AG10803 (cell line): ENCODE measurements at places on chromosomes 2 and 18.

DNA sequence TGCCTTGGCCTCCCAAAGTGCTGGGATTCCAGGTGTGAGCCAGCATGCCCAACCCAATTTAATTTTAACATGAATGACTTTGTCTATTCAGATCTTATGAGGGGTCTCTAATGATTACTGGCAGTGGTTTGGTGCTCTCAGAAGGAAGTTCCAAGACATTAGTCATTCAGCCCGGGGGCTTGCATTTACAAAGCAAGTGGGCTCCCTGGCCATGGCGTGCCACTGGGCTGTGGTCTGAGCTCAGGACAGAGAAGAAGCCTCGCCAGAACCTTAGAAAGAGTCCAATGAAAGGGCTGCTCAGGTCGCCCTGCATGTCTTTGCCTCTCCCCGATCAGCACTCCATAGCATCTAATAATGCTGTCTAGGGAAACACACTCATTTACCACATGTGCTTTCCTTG lies 182.6 kb upstream of the CHAC2 start:
- no peak for DNase-seq

GRCh38 chr2:234974501-234975385 lies 22.9 kb downstream of the SH3BP4 start:
- DNase-seq = peak; percentile 90

- DNase-seq = no peak
These were observed 42.0 kb downstream of the PKP4 start for GRCh38 chr2:158498749-158499136.

DNA sequence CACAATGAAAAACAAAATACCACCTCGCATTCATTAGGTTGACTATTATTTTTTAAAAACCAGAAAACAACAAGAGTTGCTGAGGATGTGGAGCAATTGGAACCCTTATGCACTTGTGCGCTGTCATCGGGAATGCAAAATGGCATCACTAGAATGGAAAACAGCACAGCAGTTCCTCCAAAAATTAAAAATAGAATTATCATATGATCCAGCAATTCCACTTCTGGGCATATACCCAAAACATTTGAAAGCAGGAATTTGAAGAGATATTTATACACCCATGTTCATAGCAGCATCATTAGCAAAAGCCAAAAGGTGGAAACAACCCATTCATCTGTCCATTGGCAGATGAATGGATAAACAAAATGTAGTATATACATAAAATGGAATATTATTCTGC lies 11.9 kb upstream of the NMUR1 start:
- DNase-seq = no peak

- DNase-seq = no peak
These were observed 2.9 kb downstream of the TGOLN2 start for GRCh38 chr2:85324639-85325465.

- DNase-seq = peak; percentile 93
These were observed 215.5 kb upstream of the CWC22 start for GRCh38 chr2:180222644-180223043.

DNA sequence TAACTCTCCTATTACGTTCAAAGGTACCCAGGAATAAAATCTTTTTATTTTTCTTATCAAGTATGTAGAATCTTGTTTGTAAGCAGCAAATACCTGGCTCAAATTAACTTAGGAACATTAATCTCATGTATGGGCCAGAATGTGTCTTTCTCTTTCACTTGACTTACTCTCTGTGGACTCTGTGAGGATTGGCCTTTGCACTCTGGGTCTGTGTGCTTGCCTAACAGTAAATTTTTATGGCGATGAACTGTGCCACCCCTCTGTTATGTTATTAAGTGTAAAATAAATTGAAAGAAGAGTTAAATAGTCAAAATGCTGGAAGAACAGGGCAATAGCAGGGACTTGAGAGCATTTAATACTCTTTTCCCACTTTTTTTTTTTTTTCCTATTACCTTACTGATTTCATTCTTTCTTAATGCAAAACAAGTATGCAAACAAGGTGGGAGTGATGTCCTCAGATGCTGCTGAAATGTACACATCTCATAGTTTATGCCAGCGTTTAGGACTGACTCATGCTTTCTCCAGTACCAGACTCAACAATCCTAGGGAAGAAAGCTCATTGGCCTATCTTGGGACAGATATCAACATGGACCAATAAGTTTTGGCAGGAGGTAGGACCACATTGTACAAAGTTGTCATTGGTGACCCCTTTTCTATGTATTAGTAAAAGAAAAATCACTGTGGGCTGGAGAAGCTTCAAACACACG lies 25.5 kb downstream of the LYPD6 start:
- no peak for DNase-seq

DNA sequence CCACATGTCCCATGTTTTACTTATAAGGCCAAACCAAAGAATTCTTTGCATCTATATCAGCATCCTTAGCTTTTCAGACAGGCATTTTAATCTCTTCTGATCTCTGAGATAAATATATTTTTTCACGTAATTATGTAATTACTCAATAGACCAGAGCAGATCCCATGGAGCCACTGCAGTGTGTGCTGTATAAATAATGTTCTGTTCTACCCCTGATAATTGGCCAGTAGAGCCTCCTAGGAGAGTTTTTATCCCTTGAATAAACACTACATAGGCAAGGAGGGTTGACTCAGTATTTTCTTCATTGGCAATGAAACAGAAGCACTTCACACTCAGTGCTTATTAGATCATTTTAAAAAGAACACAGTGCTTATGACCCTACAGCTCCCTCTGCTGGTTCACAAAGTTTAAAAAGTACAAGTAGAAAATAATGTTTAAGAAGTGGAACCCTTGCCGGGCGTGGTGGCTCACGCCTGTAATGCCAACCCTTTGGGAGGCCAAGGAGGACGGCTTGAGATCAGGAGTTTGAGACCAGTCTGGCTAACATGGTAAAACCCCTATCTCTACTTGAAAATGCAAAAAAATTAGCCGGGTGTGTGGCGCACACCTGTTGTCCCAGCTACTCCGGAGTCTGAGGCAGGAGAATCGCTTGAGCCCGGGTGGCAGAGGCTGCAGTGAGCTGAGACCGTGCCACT lies 91.9 kb downstream of the PPP1R1C start:
- DNase-seq = peak; percentile 77

DNA sequence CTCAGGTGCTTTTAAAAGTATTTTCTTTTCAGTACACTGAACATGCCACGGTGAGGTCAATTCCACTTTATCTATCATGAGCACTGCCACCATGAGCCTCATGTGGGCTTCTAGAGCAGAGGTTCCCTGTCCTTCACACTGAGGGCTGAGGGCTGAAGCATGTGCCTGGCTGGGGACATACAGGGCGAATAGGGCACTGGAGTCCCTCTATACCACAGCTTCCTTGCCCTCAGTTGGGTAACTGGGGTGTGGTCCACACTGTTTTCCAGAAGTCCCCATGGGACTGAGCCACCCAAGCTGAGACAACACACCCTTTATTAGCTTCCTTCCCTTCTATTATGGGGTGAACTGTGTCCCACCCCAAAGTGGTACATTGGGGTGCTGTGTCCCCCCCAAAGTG lies 172.2 kb upstream of the ID2 start:
- no peak for DNase-seq

GRCh38 chr2:209638346-209638745 lies 133.3 kb upstream of the UNC80 start:
- no peak for DNase-seq

DNA sequence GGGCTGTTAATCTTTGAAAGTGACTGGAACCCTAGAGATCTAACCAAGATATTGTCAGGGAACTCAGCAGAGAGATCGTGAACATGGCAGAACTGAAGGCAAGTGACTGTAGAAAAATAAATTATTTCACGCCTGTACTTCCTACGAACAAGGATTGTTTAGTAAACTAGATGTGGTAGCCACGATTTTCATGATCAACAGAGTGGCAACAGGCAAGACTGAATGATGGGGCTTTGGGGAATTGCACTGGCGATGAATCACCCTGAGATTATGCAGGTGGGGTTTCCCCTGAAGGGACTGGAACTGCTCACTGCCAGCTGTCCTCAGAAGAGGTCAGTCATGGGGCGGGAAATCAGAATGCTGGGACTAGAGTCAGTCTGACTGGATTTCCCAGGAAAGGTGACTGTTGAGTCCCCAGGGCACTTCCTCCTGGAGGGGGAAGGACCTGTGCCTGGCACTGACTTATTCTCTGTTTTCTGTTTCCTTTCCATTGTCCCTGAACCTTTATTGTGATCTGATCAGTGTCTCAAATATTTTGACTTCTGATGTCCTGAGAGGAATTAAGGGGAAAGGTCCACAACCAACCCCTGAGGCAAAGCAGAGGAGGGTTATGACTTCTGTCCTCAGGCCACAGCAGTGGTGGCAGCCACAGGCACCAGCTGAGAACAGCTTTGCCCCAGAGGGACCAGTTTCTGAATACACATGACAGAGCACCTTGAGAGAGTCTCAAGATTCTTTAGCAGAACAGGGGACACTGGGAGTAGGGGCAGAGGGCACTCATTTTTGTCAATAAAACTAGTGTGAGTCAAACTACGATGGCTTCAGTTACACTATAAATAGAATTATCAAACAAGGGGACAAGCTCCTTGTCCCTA lies 70.0 kb downstream of the NAB1 start:
- peak; percentile 63 for DNase-seq

- peak; percentile 75 for DNase-seq
These were observed 94.8 kb upstream of the THOC1 start for GRCh38 chr18:362311-363290.

DNA sequence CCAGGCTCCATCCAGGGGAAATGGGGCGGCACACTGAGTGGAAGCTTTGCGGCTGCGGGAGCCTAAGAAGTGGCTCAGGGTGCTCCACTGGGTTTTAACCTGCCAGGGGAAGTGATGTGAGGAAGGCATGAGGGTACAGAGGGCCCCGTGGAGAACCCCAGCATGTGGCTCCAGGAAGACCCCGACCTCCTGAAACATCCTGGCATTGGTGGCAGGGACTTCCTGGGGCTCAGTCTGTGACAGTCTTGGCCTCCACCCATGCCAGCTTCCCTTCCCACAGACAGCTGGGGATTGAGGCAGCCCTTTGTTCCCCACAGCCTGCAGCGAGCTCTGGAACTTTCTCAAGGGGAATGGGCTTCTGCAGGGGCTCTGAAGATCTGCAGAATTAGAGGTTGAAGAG lies 146.6 kb downstream of the TNS1 start:
- no peak for DNase-seq

DNA sequence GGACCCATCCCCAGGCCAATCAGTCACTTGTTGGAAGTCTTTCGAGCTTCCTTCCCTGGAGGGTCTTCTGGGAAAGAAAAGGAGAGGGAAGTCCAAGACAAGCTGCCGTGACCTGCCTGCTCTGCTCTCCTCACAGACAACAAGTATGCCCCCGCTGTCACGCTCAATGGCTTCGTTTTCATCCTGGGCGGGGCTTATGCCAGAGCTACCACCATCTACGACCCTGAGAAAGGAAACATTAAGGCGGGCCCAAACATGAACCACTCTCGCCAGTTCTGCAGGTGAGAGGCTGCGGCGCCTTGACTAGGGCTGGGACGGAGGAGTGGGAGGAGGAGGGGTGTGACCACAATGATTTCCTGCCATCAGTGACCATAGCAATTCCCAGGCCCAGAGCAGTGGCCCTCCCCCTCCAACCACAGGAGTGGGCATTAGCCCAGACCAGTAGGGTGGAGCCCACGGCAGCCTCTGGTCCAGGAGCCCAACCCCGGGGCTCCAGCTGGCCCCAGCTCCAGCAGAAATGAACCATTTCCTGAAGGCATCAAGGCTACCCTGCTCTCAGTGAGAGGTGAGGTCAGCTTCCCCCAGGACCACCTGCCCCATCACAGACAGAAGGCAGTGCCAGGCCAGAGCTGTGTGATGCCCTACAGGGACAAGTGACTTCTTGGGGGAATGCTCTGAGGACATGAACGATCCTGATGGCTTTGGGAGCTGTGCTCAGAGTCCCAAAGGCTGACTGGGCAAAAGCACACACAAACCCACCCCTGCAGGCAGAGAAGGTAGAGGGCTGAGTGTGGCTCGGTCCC lies 223.1 kb downstream of the ATAD2B start:
- DNase-seq = peak; percentile 9

DNA sequence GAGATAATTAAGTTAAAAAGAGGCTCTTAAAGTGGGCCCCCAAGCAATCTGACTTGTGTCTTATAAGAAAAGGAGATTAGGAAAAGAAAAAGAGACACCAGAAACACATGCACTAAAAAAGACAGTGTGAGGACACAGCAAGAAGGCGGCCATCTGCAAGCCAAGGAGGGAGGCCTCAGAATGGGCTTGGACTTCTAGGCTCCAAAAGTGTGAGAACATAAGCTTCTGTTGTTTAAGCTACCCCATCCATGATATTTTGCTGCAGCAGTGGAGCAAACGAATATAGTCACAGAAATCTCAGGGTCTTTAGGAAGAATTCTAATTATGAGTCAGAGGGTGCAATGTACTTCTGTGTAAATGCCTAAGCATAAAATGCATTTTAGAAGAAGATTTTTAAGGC lies 399.3 kb upstream of the MMADHC start:
- no peak for DNase-seq

DNA sequence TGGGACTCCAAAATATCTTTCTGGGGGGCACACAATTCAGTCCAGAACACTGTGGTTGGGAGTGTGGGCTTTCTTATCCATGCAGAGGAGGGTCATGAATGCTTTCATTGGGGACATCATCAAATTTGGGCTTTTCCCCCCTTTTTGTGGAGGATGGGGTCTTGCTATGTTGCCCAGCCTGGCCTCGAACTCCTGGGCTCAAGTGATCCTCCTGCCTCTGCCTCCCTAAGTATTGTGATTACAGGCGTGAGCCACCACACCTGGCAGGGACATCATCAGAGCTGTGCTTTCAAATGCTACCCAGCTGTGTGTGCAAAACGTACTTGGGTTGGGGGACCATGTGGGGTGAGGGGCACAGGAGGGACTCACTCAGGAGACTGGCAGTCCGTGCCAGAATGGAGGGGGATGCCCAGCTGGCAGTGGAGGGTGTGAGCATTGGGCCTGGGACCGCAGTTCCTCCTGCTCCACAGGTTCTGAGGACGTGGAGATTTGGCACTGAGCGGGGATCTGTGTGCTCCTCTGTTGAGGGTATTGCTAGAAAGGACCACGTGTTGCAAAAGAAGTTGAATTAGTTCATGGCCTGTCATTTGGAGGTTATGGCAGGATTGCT lies 24.4 kb downstream of the EMILIN2 start:
- no peak for DNase-seq

- DNase-seq = no peak
These were observed 24.8 kb downstream of the DSG4 start for GRCh38 chr18:31401156-31402025.

- DNase-seq = peak; percentile 17
These were observed 144.6 kb upstream of the EPHA4 start for GRCh38 chr2:221716426-221717303.

DNA sequence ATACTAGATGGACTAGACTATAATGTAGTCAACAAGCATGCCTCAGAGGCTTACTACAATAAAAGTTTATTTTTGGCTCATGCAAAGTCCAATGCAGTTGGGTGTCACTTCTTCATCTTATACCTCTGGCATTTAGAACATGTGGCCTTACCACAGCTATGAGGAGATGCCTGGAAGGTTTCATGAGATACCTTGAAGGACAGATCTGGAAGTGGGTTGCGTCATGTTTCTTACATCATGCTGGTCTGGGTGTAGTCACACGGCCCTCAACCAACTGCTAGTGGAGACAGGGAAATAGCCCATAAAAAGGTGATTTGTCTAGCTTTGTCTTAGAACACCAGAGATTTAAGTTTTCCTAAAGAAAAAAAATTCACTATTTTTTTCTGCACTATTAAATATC lies 91.7 kb upstream of the MMADHC start:
- DNase-seq = peak; percentile 87

GRCh38 chr18:48798334-48799245 lies 152.2 kb downstream of the SMAD7 start:
- DNase-seq = no peak
